ENCODE measurements at places on chromosomes 3 and 15.

- no peak for DNase-seq
Measured at GRCh38 chr3:72951259-72951722, 45.3 kb upstream of the PPP4R2 start.

DNA sequence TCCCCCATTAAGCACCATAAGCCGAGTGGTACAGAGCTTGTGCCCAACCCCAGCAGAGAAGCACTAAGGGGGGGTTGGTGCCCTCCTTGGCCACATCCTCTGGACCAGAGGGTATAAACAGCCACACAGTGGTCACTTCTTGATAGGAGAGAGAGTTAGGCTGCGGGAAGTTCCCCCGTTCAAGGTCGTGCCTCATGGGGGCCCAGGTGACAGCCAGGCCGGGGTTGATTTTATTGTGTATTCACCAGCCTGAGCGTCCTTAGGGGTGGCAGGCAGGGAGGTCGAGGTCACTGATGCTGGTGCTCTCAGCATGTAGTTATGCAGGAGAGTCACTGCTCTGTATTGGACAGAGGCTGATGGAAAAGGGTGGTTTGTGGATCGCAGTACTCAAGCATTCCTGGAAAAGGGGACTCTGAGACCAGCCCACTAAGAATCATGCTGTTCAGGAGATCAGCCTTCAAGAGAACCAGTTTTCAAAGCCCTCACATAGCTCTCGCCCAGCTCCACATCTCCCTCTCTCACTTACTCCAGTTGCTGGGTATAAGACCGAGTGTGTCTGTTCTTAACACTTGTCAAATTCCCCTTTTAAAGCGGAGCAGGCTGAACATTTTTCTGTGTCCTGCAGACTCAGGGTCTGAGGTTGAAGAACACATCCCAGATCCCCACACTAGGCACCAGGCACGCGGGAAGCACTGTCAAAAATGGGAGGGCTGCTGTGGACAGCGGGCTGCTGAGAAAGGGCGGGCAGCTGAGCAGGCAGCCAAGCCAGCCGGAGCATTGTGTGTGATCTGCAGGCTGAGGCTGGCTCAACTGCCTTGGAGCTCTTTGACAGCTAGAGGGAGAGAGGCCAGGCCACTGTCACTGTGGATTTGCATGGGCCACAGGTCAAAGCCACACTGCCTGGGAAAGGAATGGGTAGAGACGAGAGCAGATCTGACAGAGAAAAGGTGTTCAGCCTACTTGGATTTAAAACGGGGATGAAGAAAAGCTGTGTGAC is 279.3 kb upstream of the LRRFIP2 start:
- no peak for DNase-seq

DNA sequence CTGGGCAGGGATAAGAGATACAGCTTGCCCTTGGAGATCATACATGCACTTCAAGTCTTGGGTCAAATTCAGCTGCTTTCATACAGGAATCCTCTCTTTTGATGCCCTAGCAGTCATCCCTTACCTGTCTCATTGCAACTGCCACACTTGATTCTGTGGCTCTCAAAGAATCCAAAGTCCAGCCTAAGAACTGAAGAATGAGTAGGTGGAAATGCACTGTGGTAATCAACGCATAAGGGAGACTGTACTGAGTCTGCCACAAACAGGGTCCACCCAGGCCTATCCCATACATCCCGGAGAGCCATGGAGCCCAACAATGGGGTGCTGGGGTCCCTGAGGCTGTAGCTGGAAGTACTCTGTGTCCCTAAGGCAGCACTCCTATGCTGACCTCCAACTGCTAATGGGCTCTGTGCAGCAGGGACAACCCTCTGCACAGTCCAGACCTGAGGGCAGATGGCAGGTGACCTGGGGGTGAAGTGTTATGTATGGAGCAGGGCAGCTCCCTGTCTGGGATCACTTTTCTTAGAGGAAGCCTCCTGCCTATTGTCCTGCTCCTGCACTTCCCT is 1.7 kb upstream of the VPS18 start:
- no peak for DNase-seq

DNA sequence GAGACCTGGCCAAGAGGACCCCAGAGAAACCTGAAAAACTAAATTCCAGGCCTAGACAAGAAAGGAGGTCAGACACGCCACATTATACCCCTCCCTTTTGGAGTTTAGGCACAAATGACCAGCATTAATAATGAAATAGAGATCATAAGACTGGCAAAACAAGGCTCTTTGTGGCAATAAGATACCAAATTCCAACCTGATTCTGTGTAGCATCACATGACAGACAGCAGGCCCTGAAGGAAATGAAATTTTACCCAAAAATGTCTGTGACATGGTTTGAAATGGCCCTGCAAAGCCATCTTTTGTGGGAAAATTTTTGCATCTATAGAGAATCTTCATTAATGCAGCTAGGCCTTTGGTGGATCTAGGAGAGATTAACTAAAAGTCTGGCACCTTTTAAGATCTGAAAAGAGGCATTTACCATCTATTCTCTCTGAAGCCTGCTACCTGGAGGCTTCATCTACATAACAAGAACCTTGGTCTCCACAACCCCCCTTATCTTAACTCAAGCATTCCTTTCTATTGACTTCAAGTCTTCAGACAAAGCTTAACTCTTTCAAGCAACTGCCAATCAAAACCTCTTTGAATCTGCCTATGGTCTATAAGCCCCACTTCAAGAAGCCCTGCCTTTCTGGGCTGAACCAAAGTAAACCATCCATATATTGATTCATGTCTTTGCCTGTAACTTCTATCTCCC is 8.0 kb downstream of the FAM174B start:
- DNase-seq = no peak

DNA sequence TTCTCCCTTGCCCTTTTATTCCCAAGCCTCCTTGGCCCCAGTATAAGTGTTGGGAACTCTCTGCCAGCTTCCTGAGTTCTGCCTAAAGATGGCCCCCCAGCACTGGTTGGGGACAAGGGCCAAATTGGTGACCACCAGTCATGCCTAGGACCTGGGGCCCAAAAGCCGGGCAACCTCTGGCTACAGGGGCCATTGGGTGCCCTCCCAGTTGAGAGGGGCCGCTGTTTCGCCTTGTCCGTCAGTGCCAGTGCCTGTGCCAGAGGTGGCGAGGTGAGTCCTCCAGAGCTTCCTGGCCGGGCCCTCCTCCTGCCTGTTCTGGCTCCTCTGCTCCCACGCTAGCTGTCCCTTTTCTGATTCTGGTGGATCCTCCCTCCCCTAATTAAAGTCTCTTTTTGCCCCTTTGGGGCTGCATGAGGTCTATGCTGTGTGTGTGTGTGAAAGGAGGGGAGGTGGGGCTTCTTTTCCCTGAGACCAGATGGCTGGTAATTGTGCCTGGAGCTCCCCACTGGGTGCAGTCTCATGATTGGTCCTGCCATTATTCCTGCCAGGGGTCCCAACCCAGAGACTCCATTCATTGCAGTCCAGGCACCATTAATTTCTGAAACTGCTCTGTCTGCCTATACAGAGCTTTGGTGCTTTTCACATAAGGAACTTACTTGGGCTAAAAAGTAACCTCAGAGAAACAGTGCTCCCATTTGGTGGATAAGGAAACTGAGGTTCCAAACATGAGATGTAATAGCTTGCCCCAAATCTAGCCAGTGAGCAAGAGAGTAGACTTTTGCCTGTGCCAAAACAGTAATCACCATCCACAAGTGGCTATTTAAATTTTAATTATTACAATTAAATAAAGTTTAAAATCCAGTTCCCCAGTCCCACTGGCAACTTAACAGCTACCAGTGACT is 3.1 kb upstream of the TTLL3 start:
- DNase-seq = no peak

- no peak for DNase-seq
Measured at GRCh38 chr3:51938780-51939425, 2.8 kb downstream of the RRP9 start.

DNA sequence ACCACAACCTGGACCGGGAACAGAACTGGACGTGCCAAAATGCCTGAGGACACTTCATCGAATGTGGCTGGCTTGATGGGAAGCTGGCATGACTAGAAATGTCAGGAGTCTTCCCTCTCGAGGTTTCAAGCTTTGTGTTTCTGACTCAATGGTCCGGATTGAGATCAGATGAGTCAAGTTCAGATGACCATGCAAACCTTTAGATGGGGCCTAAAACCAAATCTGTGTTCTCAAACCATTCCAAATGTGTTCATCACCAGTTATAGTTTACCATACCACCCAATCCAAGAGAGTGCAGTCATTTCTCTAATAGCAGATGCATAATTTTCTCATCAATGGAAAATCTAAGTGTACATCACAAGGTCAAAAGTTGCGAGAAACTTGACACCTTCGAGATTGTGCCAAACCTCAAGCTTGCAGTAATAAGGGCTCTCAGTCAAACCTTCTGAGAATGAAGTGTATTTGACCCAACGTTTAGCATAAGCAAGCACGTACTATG is 369.1 kb downstream of the RORA start:
- DNase-seq = no peak

DNA sequence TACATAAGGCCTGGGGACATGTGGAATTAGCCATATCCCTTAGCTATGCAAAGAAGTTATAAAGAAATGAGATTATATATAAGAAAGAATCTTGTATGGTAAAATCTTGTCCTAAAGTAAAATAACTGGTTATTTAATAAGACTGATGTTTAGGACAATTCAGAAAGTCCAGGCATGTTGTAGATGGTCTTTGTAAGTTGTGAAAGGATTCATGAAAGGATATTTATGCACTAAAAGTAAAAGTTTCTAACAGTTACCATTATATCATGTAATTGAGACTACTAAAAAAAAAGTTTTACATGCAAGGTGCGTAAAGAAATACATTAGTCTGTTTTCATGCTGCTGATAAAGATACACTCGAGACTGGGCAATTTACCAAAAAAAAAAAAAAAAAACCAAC is 146.3 kb downstream of the FMN1 start:
- DNase-seq = no peak

DNA sequence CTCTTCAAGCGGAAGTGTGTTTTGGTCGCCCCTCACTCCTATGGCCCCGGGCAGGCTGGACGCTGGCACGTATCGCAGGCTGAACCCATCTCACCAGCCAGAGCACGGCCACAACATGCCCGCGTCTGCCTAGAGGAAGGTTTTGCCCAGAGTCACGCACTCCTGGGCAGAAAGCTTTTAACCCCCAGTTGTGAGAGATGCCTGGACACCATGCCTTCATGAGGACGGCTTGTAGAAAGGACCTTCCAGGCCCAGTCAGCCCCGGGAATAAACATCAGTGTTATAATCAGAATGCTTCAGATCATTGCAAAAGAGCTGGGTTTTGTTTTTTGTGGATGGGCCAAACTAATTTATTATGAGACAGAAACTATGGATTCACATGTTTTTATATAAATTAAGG is 16.5 kb downstream of the CYFIP1 start:
- DNase-seq = no peak

- DNase-seq = no peak
Measured at GRCh38 chr15:70247281-70247680, 149.6 kb upstream of the TLE3 start.

DNA sequence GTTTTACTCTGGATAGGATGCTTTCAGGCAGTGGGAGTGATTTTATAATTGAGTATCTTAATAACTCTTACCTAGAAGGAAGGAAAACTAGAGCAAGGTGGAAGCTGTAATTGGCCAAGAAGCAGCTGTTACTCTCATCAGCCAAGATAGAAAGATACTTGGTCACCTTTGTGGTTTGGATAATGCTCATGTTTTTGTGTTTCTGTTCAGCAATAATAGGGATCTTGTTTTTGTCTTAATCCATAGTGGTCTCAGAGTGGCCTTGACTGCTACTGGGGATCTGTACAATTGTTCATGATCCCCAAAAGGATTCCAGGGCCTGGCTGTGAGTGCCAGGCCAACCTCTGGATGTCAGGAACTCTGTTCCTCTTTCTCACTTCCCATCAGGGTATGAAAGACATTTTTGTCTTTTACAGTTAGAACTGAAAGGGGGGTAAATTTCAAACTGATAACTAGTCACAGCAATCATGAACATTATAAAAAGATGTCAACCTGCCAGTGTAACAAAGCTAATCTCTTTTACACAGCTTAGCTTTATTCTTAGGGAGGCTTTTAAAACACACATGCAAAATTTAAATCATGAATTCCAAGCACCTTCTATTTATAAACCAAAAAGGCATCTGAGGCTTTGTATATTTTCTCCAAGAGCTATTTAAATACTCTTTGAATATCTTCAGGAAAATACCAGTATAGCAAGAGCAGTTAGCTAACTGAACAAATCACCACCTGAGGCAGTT is 6.0 kb downstream of the UBL7 start:
- no peak for DNase-seq

GRCh38 chr3:194671511-194671899 is 486 bp downstream of the LSG1 start:
- DNase-seq = peak; percentile 57

All from germinal center (tissue), 1 donor.